ENCODE measurements at places on chromosomes 2 and 18.

GRCh38 chr18:8364385-8364784, 244.9 kb upstream of the RAB12 start:
- DNase-seq = no peak

DNA sequence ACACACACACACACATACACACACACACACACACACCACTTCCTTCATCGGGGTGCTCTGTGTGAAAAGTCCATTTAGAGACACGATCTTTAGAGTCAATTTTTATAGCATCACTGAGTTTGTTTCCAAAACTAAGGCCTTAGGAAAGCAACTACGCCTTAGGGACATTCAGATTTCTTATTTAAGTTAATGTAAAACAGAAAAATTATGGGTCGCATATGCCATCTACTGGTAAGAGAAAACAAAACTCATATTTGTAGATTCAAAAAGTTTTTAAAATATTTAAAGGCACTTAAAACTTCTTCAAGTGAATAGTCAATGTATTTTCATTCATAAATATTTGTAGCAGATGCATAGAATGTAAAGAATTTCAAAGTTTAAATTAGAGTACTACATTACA, 166.2 kb downstream of the ATAD2B start:
- DNase-seq = no peak

DNA sequence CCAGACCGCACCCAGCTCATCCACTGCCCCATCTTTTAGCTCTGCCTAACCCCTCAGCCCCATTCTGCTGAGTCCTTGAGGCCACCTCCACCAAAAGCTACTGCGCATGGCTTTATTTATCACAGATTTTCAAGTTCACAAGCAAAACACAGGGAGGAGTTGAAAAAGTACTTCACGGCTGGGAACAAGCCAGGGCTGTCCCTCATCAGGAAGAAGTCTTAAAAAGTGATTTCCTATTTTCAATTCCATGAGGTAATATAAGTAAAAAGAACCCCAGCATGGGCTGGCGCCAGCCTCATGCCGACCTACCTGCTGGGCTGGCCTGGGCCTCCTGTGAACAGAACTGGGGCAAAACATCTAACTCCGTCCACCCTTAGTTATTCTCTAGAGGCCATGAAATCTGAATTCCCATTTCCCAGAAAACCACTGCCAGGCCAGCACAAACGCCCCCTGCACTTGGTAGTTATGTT, 69.0 kb downstream of the POLR1A start:
- DNase-seq = no peak

DNA sequence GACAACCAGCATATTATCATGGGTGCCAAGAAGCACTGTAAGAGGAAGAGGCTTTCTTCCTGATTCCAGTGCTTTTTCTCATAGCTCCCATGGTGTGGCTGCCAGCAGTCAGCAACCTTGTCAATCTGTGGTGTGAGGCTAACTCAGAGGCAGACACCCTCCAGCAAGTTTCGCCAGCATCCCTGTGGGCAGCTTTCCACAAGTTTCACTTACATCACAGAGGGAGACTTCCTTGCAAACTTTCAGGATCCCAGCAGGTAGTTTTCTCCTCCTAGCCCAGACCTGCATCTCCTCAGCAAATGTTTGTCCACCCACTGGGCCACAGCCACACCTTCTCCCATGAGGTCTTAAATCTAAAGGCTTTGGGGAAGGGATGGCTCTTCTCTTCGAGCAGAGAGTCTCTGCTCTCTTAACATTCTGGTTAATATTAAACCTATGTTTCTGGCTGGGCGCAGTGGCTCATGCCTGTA, 9.1 kb downstream of the DNAH7 start:
- no peak for DNase-seq

DNA sequence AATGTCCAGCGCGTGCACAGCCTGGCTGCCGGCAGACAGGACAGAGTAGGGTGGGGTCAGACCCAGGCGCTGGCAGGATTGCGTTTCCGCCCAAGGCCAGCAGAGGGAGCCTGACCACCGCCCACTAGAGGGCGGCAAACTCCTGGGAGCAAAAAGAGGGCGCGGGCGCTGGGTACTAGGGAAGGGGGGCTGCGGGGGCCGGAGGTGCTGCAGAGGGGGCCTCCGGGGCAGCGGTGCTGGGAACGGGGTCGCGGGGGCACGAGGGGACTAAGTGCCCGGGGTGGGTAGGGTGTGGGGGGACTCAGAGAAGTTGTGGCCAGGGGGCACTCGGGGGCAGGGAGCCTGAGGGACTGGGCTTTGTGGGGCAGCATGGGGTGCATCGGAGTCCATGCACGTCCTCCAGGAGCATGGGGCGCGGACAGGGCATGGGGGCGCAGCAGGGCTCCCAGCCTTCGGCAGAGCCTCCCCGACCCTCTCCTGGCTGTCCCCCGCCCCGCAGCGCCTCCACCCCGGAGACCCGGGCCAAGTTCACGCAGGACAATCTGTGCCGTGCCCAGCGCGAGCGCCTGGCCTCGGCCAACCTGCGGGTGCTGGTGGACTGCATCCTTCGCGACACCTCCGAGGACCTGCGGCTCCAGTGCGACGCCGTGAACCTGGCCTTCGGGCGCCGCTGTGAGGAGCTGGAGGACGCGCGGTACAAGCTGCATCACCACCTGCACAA, 3.2 kb downstream of the TEKT4 start:
- peak; percentile 67 for DNase-seq

- no peak for DNase-seq
Measured at GRCh38 chr18:60146220-60146960, 226.2 kb downstream of the MC4R start.

DNA sequence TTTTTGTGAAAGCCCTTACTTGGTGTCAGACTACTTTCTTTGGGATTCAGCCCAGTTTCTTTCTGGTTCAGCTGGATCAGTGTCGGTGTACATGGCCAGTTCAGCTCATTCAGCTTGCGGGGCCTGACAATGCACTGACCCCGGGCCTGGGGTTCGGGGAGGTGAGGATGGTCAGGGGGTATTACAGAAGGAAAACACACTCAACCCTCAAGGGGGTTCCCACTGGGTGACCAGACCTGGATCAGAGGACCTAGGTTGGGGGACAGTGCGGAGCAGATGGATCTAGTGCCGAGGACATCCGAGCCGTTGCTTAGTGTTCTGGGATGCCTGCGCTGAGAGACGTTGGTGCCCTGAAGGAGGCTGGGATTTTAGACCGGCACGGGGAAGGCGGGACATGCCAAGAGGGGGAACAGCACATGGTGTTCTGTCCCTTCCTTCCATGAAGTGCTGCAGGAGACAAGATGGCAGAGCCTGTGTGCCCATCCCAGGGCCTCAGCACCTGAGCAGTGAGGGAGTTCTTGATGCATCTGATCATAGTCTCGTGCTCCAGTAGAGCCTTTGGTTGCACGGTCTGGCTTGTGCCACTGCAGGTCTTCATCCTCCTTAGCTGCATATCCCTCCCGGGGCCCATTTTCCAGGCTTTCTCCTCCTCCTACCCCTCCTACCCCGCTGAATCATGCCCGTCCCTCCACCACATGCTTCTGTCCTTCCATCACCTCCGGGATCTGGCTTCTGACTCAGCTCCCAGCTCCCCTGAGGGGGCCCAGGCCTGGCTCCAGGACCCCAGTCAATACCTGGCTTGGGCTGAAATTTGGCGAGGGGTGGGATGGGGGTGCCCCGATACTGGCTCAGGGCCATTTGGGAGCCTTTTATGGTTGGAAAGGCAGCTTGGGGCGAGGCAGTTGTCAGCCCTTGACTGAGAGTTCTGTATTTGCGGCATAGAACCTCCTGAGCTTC, 18.0 kb downstream of the SPEG start:
- no peak for DNase-seq

- DNase-seq = no peak
Measured at GRCh38 chr2:52572469-52572894, 1195.1 kb upstream of the CHAC2 start.

DNA sequence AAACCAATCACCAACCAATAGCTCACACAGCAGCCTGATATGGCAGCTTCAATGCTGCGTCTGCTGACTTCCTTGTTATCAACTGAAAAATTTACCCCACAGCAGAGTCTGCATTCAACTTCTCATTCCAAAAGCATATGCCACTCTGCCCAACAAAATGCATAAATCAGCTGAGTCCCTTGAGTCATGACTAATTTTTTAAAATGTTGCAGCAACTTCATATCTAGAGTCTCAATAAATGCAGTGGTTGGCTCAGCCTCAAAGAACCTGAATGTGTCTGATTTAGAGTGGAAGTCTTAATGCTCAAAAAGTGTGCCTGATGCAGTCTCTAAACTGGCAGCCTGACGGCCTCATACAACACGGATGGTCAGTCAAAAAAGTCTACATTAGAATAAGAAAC, 46.5 kb downstream of the FARSB start:
- no peak for DNase-seq

GRCh38 chr2:190574169-190574568, 39.6 kb upstream of the NEMP2 start:
- DNase-seq = no peak

DNA sequence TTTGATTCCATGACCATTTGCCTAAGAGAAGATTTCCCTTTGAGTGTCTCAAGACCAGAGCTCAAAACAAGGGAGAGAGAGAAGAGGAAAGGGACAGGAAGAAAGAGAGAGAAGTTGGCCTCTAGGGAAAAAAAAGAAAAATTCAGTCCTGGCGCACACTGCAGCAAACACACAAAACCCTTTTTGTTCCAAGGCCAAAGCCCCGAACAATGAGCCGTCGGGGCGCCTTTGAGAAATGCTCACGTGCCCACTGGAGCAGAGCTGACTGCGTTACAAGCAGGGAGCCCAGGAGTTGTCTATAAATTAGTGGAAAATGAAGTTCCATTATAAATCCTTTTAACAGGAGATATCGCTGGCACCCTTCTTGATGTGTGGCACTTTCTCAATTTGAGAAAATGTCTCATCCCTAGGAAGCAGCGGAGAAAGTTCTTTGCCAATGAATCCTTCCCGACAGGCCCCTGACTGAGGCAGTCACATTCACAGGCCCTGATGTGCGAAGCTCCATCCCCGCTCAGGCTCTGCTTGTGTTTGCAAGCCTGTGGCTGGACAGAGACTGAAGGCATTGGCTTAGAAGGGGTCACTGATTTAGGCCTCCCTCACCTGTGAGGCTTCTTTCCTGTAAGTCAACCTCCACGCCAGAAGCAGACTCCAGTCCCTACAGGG, 32.1 kb upstream of the NCKAP5 start:
- no peak for DNase-seq

DNA sequence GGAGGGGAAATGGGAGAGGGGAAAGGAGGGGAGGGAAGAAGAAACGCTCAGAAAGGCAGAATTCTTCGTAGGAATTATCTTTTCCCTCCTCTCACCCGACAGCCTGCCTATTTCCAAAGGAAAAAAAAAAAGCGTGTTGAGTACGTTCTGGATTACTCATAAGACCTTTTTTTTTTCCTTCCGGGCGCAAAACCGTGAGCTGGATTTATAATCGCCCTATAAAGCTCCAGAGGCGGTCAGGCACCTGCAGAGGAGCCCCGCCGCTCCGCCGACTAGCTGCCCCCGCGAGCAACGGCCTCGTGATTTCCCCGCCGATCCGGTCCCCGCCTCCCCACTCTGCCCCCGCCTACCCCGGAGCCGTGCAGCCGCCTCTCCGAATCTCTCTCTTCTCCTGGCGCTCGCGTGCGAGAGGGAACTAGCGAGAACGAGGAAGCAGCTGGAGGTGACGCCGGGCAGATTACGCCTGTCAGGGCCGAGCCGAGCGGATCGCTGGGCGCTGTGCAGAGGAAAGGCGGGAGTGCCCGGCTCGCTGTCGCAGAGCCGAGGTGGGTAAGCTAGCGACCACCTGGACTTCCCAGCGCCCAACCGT, at the start of gene GAD1:
Gene GAD1 (plus strand): TSS at position 384 of the 589 bp plus-strand sequence. CDS start 1,705 bp downstream, outside the sequence.
- DNase-seq = peak; percentile 74

DNA sequence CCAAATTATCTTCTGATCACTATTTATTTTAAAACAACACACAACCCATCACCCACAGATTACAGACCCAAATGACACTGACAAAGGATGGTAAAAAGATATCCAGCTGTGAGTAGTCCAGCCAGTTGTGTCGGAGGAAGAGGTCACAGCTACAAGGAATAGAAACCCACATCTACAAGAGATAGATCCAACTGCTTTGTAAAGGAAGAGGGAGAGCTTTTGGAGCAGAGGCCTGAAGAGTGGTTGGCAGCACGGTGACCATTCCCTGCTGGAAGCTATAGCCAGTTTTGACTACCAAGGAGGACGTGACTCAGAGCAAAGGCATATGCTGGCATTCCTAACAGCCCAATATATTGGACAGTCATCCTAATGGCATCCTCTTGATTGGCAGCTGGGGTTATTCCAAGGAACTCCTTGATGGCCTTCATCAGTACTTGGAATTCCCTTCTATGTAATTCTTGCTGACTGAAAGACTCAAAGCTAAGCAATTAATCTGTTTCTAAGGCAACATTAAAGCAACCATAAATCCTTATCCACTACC, 17.1 kb downstream of the SLC8A1 start:
- DNase-seq = no peak

GRCh38 chr2:119756837-119757236, 2.9 kb upstream of the PTPN4 start:
- DNase-seq = no peak

GRCh38 chr2:133411857-133412256, 156.4 kb downstream of the NCKAP5 start:
- no peak for DNase-seq

DNA sequence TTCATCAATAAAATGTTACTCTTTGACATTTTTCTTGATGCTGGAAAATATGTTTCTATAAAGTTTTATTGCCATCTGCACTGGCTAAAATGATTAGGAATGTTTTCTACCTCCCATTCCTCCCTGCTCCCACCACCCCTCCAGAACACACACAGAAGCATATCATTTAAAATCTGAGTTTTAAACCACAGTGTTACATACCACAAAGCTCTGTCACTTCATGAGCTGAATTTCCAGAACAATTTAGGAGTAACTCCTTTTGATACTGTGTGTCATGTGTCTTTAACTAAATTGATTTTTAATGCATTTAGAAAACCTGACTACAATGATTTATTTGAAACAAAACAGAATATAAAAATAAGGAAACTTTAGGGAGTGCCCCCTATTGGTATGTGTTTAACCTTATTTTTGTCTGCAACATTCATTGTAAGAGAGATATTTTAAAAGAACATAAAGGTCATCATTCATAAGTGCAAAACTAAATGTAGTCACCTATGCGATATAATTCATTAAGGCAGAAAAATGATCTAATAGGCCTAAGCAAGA, 52.0 kb downstream of the FEZ2 start:
- DNase-seq = no peak

- no peak for DNase-seq
Measured at GRCh38 chr2:158214431-158214830, 112.8 kb downstream of the UPP2 start.

Measured in activated CD4-positive, alpha-beta T cell treated with anti-CD3 and anti-CD28 coated beads, Interleukin-2, amount 10 ng/mL, durations not matched to agents 7 days and 5 days (primary cell).